Gastroesophageal sphincter (tissue), 4 donors: ENCODE measurements at places on chromosomes 1 and 21.
A peak's percentile ranks its signal among the peaks of the same experiment; 100 is the strongest.

DNA sequence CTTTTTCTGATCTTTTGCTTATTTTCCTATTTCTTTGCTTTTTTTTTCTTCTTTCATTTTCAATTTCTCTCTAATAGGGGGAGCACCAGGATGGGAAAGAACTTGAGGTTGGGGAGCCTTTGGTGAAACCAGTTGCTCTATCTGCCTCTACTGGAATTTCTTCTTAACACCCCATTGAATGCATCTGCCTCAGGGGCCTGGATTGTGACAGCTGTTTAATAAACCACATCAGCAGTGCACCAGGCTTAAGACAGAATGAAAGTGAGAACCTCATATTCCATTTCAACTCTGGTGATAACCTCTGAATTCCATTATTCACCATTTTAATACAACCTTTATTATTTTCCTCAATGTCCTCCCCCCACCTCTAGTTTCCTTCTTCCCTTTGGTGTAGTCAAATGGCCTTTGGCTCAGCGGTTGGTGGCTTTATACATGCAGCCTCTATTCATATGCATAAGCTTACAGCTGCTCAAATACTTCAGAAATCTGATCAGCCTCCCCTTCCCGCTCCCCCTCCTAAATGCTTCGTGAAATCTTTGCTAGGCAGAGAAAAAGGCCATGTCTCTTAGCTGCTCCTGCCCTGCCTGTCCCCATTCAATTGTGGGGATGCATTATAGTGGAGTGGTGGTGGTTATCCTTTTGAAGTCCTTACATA lies 537.3 kb upstream of the PLXNA2 start:
- no peak for ATAC-seq

GRCh38 chr1:207336559-207337467 lies 15.3 kb downstream of the CD55 start:
- no peak for ATAC-seq

DNA sequence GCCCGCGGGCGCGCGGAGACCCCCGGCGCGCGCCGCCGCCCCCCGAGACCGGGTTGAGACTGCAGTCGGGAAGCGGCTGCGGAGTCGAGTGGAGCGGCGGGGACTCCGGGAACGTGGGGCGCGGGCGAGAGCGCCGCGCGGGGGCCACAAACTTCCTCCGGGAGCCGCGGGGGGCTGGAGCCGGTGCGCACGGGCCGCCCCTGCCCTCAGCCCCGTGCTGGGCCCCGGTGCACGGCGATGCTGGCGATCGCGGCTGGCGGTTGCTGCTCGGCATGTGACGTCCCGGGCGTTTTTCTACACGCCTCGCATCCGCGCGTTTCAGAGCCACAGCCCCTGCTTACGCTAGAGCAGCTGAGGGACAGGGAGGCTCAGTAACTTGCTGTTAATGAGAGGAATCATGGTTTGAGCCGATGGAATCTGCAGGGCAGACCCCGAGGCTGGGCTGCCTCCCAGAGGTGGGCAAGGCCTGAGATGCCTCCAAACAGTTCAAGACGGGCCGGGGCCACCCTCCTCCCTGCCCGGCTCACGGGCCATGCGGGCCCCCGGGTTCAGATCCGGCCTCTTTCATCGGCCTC lies 520 bp downstream of the TMEM201 start:
- ATAC-seq: peak; percentile 4

- no peak for ATAC-seq
These were observed 653.4 kb downstream of the KCNT2 start for GRCh38 chr1:195954848-195955247.

DNA sequence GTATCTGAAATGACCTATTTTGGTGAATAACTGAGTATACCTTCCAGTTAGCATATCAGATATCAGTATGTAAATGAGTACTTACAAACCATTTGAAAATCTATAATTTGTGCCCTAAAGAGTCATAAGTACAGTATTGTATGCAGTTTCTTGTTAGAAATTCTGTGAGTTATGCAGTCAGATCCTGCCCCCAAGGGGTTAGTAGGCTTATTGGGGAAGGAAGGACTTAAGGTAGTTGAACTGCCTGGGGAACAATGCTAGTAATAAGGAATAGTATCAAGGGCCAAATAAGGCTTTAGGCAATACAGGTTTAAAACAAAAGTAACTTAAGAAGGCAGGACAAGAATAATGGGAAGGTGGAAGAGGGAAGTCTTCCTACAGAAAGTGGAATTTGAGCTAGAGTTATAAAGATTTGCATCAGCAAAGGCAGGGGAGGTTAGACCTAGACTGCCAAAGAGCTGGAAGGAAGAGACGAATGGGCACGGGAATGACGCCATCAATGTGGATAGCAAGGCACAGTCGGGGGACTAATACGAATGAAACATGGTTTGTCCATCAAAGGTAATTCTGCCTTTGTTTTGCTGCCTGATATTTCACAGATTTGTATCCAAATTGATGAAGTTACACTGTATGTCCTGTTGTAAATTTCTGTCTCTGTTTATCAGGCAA lies 182.9 kb upstream of the DPYD start:
- ATAC-seq: no peak

GRCh38 chr1:234934611-234935033 lies 194.0 kb downstream of the TOMM20 start:
- ATAC-seq: no peak

DNA sequence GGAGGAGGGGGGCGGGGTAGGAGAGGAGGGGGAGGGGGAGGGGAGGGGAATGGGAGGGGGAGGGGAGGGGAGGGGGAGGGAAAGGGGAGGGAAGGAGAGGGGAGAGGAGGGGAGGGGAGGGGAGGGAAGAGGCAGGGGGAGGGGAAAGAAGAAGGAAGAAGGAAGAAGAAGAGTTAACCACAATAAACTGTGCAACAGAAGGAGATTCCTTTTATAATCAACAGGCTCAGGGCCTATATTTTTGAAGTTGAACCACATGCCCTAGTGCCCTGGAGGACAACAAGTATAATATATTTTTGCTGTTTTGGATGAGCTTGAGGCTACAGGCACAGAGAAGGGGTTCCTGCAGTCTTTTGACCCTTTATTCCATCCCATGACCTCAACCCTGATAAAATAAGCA lies 228.2 kb upstream of the IRF2BP2 start:
- no peak for ATAC-seq

DNA sequence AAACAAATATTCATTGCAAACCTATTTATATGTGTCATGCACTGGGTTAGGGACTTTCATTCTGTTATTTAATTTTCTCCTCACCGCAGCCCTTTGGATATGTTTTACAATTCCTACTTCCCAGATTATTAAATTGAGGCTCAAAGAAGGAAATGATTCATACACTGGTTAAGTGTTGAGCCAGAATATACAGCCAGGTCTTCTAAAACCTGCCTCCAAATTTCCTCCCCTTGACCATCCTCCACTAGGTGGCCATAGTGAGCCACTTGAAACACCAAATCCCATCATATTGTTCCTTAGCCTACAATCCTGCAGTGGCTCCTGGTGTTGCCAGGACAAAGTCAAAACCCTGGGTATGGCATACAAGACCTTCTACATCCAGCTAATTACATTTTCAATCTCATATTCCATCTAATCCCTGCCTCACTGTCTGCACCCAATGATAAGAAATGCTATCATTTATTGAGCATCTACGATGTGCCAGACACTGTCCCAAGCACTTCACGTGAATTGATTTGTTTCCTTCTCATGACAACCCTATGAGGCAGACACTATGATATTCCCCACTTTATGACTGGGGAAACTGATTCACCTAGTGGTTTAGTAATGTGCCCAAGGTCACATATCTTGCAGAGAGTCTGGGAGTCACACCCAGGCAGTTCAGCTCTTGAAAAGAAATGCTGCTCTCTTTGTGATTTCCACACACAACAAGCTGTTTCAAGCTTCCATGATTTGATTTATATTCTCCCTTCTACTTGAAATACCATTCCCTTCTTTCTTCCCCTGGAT lies 23.6 kb upstream of the KIRREL1 start:
- ATAC-seq: peak; percentile 54

DNA sequence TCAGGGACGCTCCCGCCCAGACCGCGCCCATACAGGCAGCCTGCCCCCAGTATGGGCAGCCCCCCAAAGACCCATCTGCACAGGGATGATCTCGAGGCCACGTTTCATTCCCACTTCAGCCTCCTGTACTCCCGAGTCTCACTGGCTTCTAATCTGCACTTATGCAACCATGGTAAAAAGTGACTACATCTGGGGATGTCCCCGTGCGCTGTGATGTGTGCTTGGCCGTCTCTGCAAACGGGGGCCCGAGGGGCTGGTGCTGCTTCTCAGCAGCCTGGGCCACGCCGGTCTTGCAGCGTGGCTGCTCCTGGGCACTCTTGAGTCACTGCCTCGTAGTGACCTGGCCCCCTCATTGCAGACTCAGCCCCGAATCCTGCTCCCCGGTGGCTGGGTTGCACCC lies 17.4 kb upstream of the PLCH2 start:
- ATAC-seq: no peak

DNA sequence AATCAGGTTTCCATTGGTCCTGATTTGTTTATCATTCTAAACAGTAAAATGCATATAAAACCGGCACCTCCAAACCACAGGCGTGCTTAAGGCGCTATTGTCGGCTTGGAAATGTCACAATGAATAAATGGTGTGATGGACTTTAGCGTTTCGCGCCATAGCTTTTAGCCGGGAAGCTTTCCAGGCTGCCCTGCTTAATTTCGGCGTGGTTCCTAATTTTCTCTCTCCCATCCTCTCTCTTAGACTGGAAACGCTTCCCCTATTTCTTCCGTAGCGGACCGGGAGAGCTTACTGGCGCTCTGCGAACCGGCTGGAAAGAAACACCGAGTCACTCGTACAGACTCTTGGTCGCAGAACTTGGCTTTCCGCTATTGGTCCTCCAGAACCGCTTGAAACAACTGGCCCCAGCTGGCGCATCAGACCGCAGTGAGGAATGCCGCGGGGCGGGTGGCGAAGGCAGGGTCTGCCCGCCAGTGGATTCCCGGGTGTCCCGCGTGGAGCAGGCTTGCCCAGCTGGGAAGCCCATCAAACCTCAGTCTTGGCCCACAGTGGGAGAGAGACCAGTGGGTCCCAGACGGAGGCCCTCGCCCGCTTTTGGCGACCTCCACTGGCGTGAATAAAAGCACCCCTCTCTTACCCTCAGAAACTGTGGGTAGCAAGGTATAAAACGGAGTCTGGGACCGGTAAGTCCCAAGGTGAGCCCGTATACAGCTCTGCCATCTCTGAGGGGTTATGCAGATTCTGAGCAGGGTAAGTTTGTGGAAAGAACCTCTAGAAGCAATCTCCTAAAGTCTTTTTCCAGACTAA lies 4.0 kb upstream of the LHX8 start:
- no peak for ATAC-seq

DNA sequence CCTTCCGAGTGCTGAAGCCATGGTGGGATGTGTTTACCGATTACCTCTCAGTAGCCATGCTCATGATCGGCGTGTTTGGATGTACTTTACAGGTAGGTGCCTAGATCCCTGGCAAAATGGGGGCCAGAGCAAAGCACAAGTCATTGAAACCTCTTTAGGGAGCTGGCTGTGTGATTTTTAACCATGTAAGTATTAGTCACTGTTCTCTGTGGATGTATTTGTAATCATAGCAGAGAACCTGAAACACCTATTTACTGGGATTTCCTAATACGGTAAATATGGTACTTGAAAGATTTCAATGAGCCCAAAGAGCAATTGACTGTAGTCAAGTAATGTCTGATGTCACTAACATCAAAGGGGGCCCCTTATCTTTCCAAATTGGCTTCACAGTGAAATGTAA lies 53.6 kb downstream of the LRRC8C start:
- ATAC-seq: no peak

DNA sequence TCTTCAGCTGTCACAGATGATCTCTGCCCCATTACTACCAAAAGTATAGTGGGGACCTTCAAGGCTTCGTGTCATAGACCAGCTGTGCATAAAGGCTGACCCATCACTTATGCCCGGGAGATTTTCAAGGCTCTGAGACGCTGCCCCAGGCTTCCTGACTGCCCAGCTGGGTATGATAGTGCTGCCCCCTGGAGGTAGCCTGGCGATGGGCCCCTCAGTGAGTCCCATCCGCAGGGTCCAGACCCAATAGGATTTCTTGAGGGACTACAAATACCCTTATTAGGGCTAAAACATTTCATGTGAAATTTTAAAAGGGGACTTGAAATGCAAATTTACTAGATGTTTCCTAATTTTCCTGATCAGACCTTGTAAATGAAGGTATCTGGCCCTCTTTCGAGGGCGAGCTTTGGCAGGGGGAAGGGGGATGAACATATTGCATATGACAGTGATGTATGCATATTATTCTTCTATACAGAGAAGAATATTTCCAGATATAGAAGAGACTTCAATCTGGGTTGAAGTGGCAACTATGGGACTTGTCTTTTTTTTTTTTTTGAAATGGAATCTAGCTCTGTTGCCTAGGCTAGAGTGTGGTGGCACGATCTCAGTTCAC lies 11.7 kb upstream of the FCMR start:
- ATAC-seq: no peak

DNA sequence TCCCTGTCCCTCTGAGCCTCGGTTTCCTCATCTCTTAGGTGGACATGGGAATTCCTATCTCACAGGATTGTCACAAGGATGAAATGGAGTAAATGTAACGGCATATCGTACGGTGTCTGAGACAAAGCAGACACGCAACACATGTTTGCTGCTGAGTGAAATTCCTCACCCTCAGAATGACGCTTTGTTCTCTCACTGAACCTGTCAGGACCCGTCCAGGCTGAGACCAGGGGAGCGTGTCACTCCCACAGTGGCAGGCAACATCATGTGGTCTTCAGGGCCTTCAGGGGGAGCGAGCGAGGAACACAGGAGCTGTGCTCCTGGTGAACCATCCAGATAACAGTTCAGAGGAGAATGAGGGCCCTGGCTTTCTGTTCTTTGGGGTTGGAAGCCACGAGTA lies 74.2 kb downstream of the TOMM20 start:
- no peak for ATAC-seq

- ATAC-seq: no peak
These were observed 73.0 kb downstream of the SWT1 start for GRCh38 chr1:185229981-185230380.

DNA sequence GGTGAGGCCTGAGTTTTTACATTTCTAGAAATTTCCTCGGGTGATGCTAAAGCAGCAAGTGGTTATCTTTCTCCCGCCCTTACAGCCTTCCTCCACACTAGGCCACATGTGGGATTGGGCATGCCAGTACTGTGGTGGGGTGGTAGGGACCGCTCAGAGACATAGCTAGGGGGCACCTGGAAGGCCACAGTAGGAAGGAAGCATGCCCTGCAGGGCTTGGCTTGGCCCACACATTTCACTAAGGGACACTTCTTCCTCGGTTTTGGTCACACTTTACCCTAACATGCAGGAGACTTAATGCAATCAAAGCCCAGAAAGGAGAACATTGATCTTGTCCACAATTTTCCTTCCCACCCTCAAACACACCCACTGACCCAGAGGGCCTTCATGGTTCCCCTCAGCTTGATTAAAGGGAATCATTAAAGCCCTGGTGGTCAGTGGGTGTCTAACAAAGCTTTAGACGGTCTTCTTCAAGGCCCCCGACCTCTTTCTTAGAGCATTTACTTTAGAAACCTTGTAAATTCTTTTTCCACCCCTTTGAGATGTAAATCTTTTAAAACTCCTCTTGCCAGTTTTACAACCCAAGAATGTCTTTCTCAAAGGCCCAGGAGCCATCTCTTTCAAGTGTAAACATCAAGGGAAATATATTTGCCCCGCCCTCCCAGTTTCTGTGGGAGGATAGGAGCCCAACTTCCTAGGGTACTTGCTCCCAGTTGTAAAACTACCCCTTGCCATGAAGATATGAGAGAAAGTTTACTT lies 246.4 kb upstream of the PTBP2 start:
- ATAC-seq: no peak

GRCh38 chr1:201268604-201269151 lies 14.6 kb upstream of the PKP1 start:
- no peak for ATAC-seq

- ATAC-seq: no peak
These were observed 11.9 kb upstream of the LRRC3 start for GRCh38 chr21:44443291-44443890.
